ENCODE measurements at places on chromosomes 3 and 15.

GRCh38 chr15:49645941-49646340 lies 25.1 kb downstream of the DTWD1 start:
- DNase-seq: no peak

- no peak for DNase-seq
These were observed 43.2 kb upstream of the LEKR1 start for GRCh38 chr3:156782921-156783320.

GRCh38 chr3:101809178-101810021 lies 30.4 kb downstream of the NXPE3 start:
- DNase-seq: peak; percentile 41

GRCh38 chr3:27228805-27229204 lies 140.4 kb downstream of the NEK10 start:
- DNase-seq: no peak

GRCh38 chr15:48062148-48062872 lies 58.5 kb upstream of the SLC24A5 start:
- DNase-seq: no peak

- DNase-seq: no peak
These were observed 87.1 kb upstream of the VEPH1 start for GRCh38 chr3:157590273-157590672.

GRCh38 chr3:72086743-72087087 lies 301.8 kb upstream of the PROK2 start:
- DNase-seq: no peak

DNA sequence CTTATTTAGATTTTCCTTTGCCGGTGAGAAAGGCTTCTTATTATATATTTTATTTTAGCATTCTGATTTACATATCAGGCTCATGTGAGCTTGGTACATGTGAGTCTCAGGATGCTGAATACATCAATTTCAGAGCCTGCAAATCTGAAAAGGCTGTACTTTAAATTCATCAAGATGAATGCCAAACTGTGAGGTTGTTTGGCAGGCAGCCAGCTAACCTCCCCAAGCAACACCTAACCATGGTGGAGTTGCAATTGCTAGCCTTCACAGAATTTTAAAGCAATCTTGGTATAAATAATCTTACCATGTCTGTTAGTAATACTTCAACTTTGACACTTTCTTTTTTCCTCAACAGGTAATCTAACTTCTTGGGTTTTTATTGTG lies 252.5 kb downstream of the CDIN1 start:
- DNase-seq: no peak

- DNase-seq: peak; percentile 26
These were observed at the start of gene ABHD17C for GRCh38 chr15:80695099-80695910. Gene ABHD17C (plus strand): TSS chr15:80695310. CDS start chr15:80695430, 120 bp downstream.

GRCh38 chr3:115401851-115402501 lies 221.3 kb upstream of the GAP43 start:
- no peak for DNase-seq

DNA sequence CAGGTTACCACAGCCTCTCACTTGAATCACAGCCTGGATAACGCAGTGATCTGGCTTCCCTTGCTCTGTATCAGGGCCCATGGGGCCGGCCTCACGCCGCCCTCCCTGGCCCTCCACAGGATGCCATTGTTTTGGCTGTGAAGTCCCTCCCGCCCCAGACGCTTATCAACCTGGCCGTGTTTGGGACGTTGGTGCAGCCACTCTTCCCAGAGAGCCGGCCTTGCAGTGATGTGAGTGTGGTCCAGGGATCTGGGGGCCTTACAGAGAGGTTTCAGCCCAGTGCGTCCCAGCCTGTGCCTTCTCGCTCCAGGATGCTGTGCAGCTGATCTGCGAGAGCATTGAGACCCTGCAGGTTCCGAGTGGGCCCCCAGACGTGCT lies 6.6 kb downstream of the VWA5B2 start:
- no peak for DNase-seq

- DNase-seq: no peak
These were observed 268.3 kb downstream of the UACA start for GRCh38 chr15:70494852-70495571.

- no peak for DNase-seq
These were observed 14.6 kb downstream of the CHSY1 start for GRCh38 chr15:101237251-101237650.

- no peak for DNase-seq
These were observed 171.1 kb downstream of the PDZRN3 start for GRCh38 chr3:73453666-73454065.

DNA sequence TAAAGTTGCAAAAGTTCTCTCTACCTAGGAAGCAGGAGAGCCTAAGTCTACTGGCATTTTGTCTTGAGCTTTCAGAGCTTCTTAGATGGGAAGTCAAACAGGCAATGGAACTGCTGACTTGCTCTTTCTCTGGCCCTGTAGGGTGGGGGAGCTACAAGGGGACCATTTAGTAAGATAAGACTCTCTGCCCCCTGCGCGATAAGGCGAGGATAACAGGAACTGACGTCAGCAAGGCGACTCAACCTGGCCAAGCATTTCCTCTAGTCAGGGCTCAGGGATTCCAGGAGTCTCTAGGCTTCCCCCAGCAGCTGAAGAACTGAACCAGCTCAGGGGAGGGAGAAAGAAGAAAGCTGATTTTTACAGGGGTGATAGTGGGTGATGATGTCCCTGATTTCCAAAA lies 5.8 kb downstream of the RARB start:
- no peak for DNase-seq
